GM12865 (cell line): ENCODE measurements at places on chromosomes 7 and 10.

DNA sequence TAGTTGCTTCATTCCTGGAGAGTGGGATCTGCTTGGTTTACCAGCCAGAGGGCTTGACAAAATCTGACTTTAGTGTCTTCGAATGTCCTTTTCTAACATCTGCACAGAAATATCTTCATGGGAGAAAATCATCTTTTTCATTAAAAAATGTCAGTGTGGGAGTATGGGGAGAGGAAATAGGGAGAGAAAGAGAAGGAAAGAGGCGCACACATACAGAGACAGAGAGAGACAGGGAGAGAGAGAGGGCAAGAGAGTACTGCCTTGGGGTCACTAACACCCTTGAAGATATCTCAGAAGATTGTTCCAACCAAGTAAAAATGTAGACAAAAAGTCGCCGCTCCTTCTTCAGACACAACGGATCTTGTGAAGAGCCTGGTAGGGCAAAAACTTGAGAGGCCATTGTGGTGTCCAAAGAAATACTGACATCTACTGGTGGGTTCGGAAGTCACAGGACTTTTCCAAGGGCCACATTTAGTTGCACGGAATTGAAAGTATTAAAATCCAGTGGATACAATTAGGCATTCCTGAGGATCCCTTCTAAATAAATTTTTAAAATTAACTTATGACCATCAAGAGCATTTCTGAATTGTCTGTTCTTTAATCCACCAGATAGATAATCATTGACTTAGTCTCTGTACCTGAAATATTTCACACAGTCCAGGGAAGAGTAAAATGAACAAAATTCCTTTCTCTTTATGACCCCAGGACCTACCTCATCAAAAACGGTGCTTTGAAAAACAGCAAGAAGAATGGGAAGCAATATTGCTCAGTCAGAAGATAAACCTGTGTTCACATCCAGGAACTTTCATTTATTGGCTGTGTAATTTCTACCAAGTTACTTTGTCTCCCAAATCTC lies 29.7 kb downstream of the VIM start:
- DNase-seq, result peak; percentile 72

DNA sequence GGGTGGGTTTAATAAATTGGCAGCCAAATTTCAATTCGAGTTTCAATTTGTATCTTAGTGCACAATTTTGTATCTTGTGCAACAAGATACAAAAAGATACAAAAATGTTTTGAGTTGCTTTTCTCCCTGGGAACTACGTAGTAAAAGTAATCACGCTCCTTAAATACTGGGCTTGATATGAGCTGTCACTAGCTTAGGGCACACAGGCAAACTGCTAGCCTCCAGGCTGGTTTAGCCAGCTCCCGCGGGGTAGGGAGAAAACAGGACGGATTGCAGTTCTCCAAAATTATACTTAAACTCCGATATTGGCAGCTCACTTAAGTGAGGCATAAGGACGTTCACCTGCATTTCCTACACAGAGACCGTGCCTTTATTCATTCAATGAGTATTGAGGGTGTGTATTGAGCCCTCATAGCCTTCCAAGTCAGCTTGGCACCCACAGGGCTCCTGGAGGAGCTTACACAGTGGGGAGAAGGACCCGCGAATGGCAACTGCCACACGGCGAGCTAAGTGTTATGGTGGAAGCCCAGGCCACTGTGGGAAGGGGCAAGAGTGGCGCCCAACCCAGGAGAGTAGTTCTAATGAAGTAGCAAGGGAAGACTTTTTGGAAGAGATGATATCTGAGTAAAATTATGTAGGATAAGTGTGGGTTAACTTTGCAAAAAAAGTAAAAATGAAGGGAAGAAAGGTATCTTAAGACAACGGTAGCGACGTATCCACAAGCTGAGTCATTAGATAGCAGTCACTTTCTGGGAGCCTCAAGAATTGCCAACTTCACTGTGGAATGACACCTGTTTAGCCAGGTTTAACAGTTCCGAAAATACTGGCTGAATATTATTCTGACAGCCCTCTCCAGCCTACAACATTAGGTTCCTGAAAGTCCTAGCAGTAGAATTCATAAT lies 1.6 kb upstream of the EPC1 start:
- DNase-seq, result no peak

- no peak for DNase-seq
These were observed 1156.7 kb downstream of the GATA3 start for GRCh38 chr10:9211228-9211627.

DNA sequence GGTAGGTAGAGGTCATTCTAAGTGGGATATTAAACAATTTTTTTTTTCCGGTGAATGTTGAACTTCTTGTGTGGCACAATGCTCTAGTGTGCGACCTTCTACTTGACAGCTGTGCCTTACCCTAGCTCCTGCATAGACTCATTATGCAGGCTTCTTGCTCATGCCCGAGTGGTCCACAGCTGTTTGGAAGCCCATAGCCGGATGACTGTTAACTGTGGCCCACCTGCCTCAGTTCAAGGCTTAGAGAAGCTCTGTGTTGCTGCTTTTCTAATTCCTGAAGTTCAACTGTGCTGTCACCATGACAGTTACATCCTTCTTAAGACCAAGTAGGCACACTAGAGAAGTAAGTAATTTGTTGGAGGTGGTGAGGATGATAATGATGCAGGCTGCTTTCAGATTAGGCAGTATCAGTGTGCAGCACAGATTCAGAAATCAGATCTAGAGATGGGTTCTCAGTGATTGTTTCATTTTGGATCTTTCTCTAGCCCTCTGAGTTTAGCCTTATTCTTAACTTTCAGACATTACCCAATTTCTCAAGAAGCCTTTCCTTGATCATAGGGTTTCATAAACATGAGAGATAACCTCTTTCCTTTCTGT lies 278.4 kb downstream of the PHF14 start:
- DNase-seq, result peak; percentile 29

DNA sequence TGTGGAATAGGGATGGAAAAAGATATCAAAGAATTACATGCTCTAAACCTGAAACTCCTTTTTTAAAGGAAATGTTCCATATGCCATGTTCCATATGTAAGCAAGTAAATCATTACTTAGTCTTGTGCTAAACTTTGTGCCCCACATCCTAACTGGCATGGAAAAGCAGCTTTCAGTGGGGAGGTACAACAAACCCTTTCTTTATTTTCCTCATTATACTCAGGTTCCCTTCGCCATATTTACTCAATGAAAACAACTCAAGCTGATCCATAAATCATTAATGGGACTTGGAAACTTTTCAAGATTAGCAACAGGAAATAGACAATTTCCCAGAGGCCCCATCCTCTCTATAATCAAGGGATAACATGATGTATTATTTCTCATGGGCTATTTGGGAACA lies 56.0 kb downstream of the GSAP start:
- no peak for DNase-seq

- no peak for DNase-seq
These were observed 119.1 kb upstream of the PHYHIPL start for GRCh38 chr10:59057345-59057744.

- no peak for DNase-seq
These were observed 27.4 kb downstream of the TAX1BP1 start for GRCh38 chr7:27767374-27767773.

DNA sequence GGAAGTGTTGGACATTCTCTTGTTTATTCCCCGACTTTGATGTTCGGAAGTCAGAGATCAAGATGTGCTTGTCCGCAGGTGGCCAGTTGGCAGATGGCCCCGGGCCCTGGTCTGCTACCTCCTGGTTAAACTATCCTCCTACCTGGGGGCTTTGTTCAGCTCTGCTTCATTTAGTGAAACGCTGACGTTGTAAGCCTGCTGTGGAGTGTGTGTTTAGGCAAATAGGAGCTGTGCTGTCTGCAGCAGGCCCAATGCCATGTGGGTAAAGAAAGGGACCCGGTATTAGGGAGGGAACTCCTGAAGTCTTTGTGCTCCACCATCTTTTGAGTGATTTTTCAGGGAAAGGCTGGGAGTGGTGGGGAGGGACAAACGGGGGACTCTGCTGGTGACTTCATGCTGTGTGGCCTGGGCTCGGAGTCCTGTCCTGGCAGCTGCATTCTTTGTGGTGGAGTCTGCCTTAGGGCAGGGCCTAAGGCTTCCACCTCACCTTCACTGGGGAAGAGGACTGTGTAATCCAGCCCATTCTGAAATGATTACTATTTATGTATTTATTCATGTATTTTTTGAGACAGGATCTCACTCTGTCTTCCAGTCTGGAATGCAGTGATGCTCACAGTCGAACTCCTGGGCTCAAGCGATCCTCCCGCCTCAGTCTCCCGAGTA lies 171.1 kb upstream of the KLF6 start:
- DNase-seq, result no peak

DNA sequence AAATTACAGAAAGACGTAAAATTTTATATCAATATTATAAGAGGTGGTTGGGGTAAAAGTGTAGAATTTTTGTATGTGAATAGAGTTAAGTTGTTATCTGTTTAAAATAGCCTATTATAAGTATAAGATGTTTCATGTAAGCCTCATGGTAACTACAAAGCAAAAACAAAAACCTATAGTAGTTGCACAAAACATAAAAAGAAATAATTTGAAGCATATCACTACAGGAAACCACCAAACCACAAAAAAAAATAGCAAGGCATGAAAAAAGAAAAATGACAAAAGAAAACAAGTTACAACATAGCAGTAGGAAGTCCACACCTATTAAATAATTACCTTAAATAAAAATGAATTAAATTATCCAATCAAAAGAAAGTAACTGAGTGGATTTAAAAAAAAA lies 12.4 kb upstream of the GSTK1 start:
- DNase-seq, result no peak

DNA sequence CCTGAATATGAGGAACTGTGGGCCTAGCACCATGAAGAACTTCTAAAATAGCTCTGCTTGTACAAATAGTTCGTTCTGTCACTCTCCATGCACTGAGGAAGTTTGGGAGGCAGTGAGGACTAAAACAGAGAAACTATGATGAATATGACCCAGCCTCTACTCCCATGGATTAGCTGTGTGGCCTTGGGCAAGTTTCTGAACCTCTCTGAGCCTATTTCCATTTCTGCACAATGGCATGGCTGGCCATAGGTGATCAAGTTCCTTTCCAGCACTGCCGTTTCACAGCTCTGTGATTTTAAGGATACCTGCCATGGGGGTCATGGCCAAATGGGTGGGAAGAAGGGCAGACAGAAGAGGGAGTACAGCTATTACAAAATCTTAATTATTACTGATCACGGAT lies 57.6 kb downstream of the SORBS1 start:
- DNase-seq, result no peak

DNA sequence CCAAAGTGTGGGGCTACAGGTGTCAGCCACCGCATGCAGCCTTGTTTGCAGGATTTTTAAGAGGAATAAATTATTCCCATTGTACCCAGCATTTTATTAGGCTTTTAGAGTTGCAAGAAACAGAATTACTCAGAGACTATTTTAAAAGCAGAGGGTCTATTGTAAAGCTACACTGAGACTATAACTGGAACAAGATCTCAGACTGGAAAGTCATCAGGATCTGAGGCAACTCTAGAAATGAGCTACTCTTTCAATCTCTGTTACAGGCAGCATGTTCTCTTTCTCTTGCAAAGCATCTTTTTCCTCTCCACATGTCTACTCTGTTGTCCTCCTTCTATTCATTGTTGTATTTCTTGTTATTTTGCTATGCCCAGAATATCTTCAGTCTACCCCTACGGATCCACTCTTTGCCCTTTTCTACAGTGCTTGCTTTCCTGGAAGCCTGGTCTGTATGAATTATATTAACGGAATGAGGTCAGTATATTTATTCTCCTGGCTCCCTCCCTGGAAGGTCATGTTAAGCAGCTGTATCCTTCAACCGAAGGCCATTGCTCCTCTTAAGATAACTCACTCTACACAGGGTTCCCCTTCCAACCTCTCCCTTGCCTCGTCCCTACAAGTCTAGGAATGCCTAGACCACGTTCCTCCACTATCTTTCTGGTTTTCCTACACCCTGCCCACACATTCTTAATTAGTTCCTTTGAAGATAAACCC lies 27.7 kb upstream of the MICU1 start:
- DNase-seq, result no peak

GRCh38 chr7:98133621-98134303 lies 27.1 kb downstream of the LMTK2 start:
- DNase-seq, result peak; percentile 6

DNA sequence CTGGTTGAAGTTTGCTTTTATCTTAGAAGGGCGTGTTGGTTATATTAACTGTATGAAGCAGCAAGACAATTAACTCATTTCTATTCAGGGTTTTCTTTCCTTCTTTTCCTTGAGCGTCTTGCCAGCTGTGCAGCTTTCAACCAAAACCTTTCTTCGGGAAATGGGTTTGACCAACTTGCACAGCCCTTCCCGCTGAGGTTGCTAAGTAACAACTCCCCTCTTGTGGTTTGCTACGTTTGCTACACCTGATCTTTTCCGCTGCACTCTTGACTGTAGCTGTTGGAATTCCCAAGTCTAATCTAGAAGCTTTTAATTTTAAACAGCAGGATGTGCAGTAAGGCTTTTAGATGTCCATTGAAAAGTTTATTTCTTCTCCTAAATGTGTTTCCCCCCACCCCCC lies 116.9 kb downstream of the CDCA7L start:
- peak; percentile 2 for DNase-seq

- no peak for DNase-seq
These were observed 141.1 kb downstream of the CCSER2 start for GRCh38 chr10:84469470-84469869.

- DNase-seq, result no peak
These were observed 92.0 kb downstream of the LSMEM1 start for GRCh38 chr7:112572669-112573301.

GRCh38 chr7:42159130-42159529 lies 77.9 kb downstream of the GLI3 start:
- DNase-seq, result no peak

GRCh38 chr7:154905146-154905545 lies 97.8 kb downstream of the PAXIP1 start:
- no peak for DNase-seq

GRCh38 chr7:114180556-114181266 lies 233.9 kb upstream of the FOXP2 start:
- no peak for DNase-seq

DNA sequence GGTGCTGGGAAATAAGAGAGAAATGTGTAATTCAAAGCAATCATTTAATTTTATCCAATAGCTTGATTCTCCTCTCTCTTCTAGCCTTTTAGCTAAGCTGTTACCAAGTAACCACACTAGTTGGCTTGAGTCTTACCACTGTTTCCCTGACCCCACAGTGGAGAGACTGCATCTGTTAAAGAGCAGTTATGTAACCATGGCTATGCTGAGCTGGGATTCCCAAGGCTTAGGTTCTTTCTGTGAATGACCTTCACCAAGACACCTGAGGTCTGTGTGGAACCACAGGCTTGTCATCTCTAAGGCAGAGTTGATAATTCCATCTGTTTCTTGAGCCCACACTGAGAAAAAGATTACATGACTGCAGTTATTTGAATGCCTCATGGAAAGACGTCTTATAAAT lies 47.7 kb upstream of the ATRNL1 start:
- no peak for DNase-seq

DNA sequence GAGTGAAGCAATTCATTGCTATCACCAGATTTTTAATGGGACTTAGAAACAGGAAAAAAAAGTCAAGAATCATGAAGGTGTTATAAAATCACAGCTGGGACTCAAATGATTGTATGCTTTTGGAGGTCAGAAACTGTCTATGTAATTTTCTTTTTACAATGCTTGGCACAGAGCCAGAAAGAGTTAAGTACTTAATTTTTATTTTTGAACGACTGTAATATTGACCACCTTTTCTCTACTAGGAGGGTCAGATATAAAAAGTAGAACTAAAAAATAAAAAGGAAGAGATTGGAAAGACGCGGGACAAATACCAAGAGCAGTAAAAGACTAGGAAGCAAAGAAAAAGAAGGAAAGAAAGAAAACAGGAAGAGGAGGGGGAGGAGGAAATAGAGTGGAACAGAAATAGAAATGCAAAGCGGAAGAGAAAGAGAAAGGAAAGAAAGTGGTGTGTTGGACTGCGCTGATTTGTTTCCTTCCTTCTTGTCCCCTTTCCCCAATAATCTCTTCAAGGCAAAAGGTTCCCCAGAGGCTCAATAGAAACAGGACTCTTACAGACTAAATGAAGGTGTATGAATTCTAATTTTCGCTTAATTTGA lies 23.2 kb upstream of the C1GALT1 start:
- DNase-seq, result peak; percentile 8
